ENCODE measurements at places on chromosomes 2 and 18.

DNA sequence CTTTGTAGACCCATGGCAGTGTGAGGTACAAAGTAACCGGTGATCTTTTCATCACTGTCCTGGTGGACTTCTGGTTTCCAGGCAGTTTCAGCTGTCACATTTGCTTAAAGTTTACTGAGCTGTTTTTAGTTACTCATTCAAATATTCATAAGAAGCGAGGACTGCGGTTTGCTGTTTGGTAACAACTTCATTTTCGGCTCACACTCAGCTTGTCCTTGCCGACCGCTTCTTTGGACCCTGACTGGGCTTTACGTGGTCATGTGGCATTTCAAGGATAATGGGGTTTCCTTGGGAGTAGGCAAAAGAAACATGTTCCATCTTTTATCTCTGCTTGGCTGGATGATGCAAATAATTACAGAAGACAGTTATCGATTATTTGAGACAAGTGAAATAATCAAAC lies 350.7 kb downstream of the PAX3 start:
- H3K27ac ChIP-seq, result no peak overlapping the region
- H3K27me3 ChIP-seq, result no peaks in the 10 kb centered on the region
- H3K4me1 ChIP-seq, result no peaks in the 10 kb centered on the region
- no peak for DNase-seq
- H3K36me3 ChIP-seq, result no peaks in the 10 kb centered on the region
- H3K4me3 ChIP-seq, result no peak overlapping the region

- DNase-seq, result no peak
- no peaks in the 10 kb centered on the region for H3K27me3 ChIP-seq
- H3K4me1 ChIP-seq, result no peaks in the 10 kb centered on the region
- no peak overlapping the region for H3K27ac ChIP-seq
- no peak overlapping the region for H3K4me3 ChIP-seq
These were observed 439.8 kb downstream of the TNS1 start for GRCh38 chr2:217562871-217563480.

DNA sequence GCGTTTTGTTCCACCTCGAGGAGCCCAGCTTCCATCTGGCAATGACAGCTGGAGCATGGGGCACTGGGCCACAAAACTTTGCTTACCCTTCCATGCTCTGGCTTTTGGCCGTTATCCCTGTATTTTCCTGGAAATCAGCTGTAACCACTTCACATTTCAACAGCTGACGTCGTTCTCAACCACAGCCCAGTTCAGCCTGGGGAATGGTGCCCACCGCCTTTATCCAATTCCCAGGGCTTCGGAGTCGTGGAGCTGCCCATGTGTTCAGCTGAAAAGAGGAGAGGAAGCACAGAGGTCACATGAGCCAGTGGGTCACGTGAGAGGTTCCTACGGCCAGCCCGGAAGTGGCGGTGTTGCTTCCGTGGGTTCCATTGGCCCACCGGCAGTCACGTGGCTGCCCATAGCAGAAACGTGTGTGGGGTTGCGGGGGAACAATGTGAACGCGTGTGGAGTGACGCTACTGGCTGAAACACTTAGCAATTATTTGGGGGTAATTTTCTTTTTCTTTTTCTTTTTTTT lies 16.7 kb upstream of the EDAR start:
- H3K27me3 ChIP-seq, result no peaks in the 10 kb centered on the region
- H3K36me3 ChIP-seq, result no peaks in the 10 kb centered on the region
- no peak overlapping the region for H3K27ac ChIP-seq

DNA sequence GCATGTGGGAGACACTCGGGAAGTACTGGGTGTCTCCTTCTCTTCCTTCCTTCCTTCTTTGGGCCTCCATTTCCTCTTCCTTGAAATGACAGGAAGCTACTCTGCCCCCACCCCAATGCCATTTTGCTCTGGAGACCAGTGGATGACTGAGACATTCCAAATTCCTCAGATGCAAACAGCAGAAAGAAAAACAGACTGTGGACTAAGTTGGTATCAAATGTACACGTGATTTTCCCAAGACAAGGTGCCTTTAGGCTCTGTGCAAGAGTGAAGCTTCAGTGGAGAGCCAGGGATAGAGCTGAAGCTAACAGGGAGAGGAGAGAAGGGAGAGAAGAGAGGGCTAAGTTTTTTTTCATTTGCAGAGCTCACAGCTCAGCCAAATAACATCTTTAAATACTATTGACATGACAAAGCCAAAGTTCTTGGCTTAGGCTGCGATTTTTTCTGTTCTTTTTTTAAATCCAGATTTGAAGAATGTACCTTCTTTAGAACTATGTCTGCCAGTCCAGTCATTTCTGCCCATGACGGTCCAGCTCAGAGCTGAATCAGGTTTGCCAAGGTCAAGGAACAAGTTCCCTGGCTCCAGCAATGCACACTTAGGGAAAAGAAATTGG lies 84.5 kb upstream of the LCLAT1 start:
- DNase-seq, result no peak
- no peak overlapping the region for H3K4me3 ChIP-seq
- no peaks in the 10 kb centered on the region for H3K36me3 ChIP-seq
- no peak overlapping the region for H3K27ac ChIP-seq
- no peaks in the 10 kb centered on the region for H3K4me1 ChIP-seq

GRCh38 chr2:160214461-160215445 lies 14.7 kb upstream of the ITGB6 start:
- H3K27ac ChIP-seq, result no peak overlapping the region
- H3K4me3 ChIP-seq, result no peak overlapping the region
- H3K4me1 ChIP-seq, result no peaks in the 10 kb centered on the region
- no peaks in the 10 kb centered on the region for H3K36me3 ChIP-seq
- H3K27me3 ChIP-seq, result no peaks in the 10 kb centered on the region

DNA sequence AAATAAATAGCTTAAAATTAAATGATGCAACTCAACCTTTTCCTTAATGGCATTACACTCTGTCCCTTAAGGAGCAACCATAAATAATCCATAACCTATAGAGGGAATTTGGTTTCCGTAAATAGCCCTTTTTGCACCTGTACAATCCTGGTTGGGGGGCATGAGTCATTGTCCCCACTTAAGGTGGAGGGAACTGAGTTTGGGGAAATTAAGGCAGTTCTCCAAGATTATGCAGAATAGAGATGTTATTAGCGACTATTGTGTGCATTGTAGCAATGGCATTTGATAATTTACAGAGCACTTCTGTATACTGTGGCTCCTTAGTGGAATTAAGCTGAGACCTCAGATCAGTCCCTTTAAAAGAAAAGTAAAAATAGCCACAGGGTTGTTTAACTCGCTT lies 6.6 kb downstream of the MYCN start:
- H3K27ac ChIP-seq, result no peak overlapping the region
- no peaks in the 10 kb centered on the region for H3K27me3 ChIP-seq
- peaks cover 22% of the 10 kb centered on the region for H3K4me1 ChIP-seq
- no peak overlapping the region for H3K4me3 ChIP-seq
- DNase-seq, result no peak
- peaks cover 23% of the 10 kb centered on the region for H3K36me3 ChIP-seq

DNA sequence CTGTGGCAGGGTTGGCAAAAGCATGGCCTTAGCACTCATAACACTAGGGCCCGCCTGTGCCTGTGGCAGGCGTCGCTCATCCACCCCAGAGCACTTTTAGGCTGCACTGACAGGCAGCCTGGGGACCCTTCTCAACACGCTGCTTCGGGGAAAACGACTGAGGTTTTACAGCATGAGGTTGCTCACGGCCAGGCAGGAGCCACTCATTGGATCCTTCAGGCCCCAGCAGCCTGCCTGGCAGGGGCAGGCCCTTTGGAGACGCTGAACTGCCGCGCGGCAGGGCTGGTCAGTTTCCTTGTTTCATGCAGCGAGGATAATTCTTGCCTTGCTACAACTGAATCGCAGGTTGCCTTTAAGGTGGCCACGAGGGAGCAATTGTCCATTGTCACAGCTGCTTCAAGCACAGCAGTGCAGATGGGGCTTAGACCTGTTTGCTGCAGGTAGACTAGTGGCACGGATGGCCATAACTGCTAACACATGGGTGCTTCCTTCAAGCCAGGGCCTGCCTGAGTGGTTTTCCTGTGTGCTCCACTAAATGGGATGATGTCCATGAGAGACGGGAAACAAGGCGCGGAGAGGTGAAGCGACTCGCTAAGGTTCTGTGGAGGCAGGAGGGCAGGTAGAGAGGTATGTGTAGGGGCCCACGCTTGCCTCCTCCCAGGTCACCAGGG lies 49.9 kb upstream of the HS6ST1 start:
- H3K4me3 ChIP-seq, result no peak overlapping the region
- no peaks in the 10 kb centered on the region for H3K36me3 ChIP-seq
- H3K4me1 ChIP-seq, result peaks cover 69% of the 10 kb centered on the region
- H3K27me3 ChIP-seq, result no peaks in the 10 kb centered on the region

DNA sequence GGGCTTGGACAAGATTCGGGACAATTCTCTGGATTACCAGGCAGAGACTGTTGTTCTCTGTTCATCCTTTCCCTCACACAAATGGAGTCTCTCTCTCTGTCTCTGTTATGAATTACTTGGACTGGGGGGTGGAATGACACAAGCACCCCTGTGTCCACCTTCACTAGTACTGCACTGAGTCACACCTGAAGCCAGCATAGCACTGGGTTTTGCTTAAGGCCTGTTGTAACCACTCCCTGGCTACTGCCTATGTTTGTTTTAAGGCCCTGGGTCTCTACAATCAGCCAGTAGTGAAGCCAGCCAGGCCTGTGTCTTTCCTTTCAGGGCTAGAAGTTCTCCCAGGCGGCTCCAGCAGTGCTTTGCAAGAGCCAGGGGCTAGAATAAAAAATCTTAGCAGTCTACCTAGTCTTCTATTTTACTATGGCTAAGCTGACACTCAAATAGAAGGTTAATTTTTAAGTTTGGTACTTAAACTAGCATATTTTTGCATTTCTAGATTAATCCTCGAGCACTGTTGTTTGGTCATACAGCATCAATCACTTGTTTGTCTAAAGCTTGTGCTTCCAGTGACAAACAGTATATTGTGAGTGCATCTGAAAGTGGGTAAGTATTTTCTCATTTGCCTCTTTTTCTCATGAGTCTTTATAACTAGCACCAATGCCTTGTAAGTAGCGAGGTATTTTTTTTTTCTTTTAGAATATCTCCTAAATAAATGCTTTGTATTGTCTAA lies 27.8 kb downstream of the WDR7 start:
- peaks cover 5% of the 10 kb centered on the region for H3K4me1 ChIP-seq
- H3K27me3 ChIP-seq, result no peaks in the 10 kb centered on the region
- no peak for DNase-seq
- H3K36me3 ChIP-seq, result no peaks in the 10 kb centered on the region
- no peak overlapping the region for H3K4me3 ChIP-seq

All from spinal cord (tissue), 10 donors.